ENCODE measurements at places on chromosomes 1 and 21. TPM values are rescaled to one million over a fixed set of nuclear protein-coding genes. Genes with fewer than 3 reads are reported as not detected.

The DCDC2B gene
- polyA plus RNA-seq = not detected

The GNG12 gene
- polyA plus RNA-seq = 0.35 TPM

The SERTAD4 gene
- polyA plus RNA-seq = 42.9 TPM

The UBE4B gene
- polyA plus RNA-seq = 30.8 TPM

The PDPN gene
- 0.63 TPM for polyA plus RNA-seq

The OR2T2 gene
- polyA plus RNA-seq = not detected

The RHEX gene
- polyA plus RNA-seq = not detected

The MDM4 gene
- polyA plus RNA-seq = 40.5 TPM

The ANGPTL3 gene
- not detected for polyA plus RNA-seq

The HLX gene
- 0.56 TPM for polyA plus RNA-seq

The IFNLR1 gene
- polyA plus RNA-seq = 0.16 TPM

The BTBD19 gene
- polyA plus RNA-seq = 0.16 TPM

The ALX3 gene
- not detected for polyA plus RNA-seq

The FAM131C gene
- 0.97 TPM for polyA plus RNA-seq

The MCOLN2 gene
- not detected for polyA plus RNA-seq

The INKA2 gene
- polyA plus RNA-seq = 0.77 TPM

The TACSTD2 gene
- polyA plus RNA-seq = not detected

The CSF3R gene
- not detected for polyA plus RNA-seq

The GJA5 gene
- polyA plus RNA-seq = not detected

The PPM1J gene
- polyA plus RNA-seq = 1.7 TPM

The SLFNL1 gene
- polyA plus RNA-seq = 0.26 TPM

The OR2AK2 gene
- not detected for polyA plus RNA-seq

All from neural cell (in vitro differentiated cells).